Right lobe of liver (tissue), 6 donors: ENCODE measurements at places on chromosomes 12 and 14. TPM values are rescaled to one million over a fixed set of nuclear protein-coding genes. Genes with fewer than 3 reads are reported as not detected.

The ANKRD9 gene
- total RNA-seq = 9.0 TPM

The ST8SIA1 gene
- total RNA-seq = not detected

The KRT5 gene
- not detected for total RNA-seq

The AP5M1 gene
- 20.9 TPM for total RNA-seq

The NTN4 gene
- 17.9 TPM for total RNA-seq

The FAM177A1 gene
- 44.2 TPM for total RNA-seq

The GPRC5D gene
- total RNA-seq = not detected

The TBX3 gene
- 15.6 TPM for total RNA-seq

The SYCP3 gene
- not detected for total RNA-seq

The OR6C4 gene
- total RNA-seq = not detected
